ENCODE measurements at places on chromosomes 13 and 19. TPM values are rescaled to one million over a fixed set of nuclear protein-coding genes. Genes with fewer than 3 reads are reported as not detected.

Gene RDH8
- total RNA-seq, result not detected

Gene NUP58
- total RNA-seq, result 74.4 TPM

Gene IFNL1
- not detected for total RNA-seq

Gene TNFSF13B
- 5.5 TPM for total RNA-seq

Gene ITGBL1
- 56.5 TPM for total RNA-seq

Gene DHDH
- total RNA-seq, result not detected

Gene SLC1A6
- total RNA-seq, result under 0.01 TPM

Gene ZNF497
- total RNA-seq, result 0.89 TPM

Gene IGFL1
- total RNA-seq, result not detected

Gene PCDH9
- 3.6 TPM for total RNA-seq

Gene DLL3
- total RNA-seq, result 0.12 TPM

Gene IRGC
- not detected for total RNA-seq

Gene CKM
- 0.12 TPM for total RNA-seq

Gene SYT5
- 0.12 TPM for total RNA-seq

Gene OR7D2
- under 0.01 TPM for total RNA-seq

Gene SERP2
- total RNA-seq, result 6.9 TPM

Gene CCL25
- not detected for total RNA-seq

Gene FUT6
- total RNA-seq, result not detected

Measured in uterine smooth muscle cell (primary cell).